ENCODE measurements at places on chromosomes 16 and 17. TPM values are rescaled to one million over a fixed set of nuclear protein-coding genes. Genes with fewer than 3 reads are reported as not detected.
A peak's percentile ranks its signal among the peaks of the same experiment; 100 is the strongest.

The TPPP3 gene
- 67.0 TPM for total RNA-seq

The CDH13 gene
- 154 TPM for total RNA-seq

The HSD17B2 gene
- 6.0 TPM for total RNA-seq

The FASN gene
- total RNA-seq = 78.4 TPM

The TOP2A gene
- total RNA-seq = 2.2 TPM

DNA sequence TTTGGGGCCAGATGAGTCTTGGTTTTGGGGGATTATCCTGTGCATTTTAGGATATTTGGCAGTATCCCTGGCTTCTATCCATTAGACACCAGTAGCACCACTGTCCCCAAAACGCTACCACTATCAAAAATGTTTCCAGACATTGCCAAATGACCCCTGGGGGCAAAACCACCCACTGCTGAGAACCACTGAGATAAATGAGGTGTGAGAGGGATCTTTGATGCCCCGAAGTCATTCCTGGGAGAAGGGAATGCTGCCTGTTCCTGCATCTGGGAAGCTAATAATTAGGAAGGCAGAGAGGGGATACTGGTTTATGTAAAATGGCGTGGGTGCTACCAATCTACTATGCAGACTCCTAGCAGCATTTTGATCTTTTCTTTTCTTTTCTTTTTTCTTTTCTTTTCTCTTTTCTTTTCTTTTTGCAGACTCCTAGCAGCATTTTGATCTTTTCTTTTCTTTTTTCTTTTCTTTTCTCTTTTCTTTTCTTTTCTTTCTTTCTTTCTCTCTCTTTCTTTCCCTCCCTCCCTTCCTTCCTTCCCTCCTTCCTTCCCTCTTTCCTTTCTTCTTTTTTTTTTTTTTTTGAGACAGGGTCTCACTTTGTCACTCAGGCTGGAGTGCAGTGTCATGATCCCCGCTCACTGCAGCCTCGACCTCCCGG lies 8.8 kb upstream of the MT3 start:
- no peak for DNase-seq

- peak; percentile 74 for DNase-seq
Observed at GRCh38 chr17:78600181-78600721, 23.1 kb upstream of the DNAH17 start.

GRCh38 chr17:73265646-73266640 lies 4.3 kb upstream of the CPSF4L start:
- no peak for DNase-seq

DNA sequence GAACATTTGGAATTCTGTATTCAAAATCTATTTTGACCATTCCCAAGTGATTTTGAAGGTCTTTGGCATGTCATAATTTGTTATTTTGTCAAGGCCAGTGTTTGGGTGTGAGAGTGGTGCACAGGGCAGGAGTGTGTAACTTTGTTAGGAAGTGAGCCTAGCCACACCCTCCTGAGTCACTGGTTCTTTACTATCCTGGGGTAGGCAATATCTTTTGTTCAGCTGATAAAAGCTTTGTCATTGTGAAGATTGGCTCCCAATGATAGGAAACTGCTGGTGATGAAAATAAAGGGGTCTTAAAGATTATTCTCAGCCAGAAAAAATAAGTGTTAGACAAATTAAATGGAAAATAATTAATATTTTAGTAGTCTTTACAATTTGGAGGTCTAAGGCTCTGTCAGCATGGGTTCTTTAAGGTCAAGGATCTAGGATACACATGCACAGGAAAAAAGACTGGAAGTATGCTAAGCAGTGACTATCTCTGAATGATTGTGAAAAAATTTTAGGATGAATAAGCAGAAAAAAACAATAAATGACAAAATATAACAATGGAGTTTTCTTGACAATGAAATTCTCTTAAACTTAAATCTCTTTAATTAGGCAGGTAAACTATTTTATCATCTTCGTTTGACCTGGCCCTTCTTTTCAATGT lies 5.1 kb downstream of the UBN1 start:
- DNase-seq = no peak

DNA sequence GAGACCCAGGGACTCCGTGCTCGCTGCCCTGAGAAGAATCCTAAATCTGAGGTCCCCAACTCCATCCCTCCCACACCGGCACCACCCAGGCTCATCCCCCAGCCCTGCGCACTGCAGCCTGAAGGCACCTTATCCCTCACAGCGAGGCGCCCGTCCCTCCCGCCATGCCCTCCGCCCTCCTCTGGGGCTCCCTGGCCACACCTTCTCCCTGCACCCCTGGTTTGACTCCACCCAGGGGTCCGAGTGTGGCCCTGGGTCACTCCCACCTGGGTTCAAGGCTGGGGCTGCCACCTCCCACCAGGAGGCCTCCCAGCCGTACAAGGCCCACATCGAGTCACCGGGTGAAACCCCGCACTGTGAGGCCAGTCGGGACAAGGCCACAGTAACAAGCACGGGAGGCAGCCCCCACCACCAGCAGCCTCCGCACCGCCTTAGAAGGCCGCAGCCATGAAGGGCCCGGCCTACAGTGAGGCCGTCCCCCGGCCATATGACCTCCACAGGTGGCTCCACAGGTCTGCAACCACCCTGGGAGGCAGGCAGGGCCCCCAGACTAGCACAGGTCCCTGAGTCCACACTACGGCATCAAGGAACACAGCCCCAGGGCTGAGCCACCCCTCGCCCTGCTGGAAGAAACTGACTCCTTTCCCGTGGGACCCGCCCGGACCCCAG lies 8.3 kb downstream of the HAGH start:
- DNase-seq = no peak

- no peak for DNase-seq
Observed at GRCh38 chr16:729768-730665, 3.1 kb downstream of the HAGHL start.

DNA sequence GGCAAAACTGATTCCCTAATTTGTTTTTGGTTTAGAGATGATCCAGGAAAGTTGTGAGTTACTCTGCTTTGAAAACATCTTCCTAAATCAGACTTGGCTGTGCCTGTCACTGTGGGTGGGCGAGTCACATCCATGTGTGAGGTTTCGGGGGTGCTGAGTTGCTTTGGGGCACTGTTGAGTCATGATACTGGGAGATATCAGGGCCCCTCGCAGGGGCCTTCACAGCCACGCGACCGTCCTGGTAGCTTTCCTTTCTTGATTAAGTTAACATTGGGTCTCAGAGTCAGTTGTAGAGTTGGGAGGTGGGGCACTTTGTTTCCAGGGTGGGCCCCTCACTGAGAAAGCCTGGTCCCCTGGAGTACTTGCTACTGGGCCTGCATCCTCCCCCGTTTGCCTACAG lies 58.3 kb upstream of the LGALS9 start:
- DNase-seq = no peak

GRCh38 chr17:61469474-61469873 lies 17.3 kb downstream of the TBX4 start:
- DNase-seq = no peak

DNA sequence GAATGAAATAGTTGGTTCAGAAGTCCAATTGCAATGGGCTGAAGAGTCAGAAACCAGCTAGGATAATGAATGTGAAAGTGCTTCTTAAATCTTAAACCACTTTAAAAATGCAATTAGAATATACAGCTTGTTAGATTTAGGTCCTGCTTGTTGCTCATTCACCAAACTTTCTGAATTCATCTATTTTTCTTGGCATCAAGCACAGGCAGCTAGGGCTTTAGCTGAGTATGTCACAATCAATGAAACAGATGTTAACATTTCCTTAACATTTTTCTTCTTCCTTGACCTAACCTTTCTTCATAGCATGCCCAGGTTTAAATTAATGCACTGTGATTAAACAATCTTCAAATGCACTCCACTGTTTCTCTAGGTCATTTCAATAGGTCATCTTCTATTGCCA lies 14.4 kb downstream of the KIF2B start:
- no peak for DNase-seq

DNA sequence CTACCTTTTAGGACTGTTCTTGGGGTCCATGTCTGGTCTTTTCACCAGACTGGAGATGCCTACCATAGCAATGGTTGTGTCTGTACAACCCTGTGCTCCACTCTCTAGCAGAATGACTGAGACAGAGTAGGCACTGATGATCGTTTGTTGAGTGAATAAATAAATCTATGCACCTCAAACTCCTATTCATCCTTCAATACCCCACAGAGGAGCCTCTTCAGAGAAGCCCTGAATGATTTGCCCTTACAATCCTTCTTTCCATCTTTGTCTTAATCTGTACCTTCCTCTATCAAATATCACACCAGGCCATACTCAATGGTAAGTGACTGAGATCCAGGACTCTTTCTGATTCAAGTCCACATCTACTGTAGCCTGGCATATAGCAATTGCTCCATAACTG lies 23.3 kb downstream of the PIMREG start:
- DNase-seq = no peak

DNA sequence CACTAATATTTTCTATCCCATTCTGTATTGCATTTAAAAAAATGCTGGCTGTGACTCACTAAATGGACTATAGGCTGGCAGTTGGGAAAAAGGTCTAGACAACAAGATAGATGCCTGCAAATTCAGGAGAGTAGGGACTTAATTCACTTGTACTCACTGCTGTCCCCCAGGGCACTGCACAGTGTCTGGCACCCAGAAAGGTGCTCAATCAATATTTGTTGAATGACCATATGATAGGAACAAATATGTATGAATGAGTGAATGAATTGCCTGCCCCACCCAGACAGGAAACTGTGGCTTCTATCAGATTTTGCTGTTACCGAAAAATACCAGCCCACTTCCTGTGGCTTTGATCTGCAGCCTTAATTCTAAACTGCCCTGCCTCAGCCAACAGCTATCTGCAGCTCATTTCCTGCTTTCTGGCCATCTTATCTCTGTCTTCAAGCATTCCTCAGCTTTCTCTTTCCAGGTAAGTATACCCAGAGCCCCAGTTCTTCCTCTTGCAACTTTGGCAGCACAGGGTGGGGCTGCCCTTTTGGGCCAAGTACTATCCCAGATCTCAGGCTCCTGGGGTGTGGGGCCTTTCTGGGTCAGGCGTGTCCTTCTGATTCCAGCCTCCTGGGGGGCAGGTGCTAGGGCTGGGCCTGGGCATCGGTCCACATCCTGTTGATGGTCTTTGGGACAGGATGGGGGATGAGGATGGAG lies 15.3 kb upstream of the TNS4 start:
- no peak for DNase-seq

GRCh38 chr16:48426244-48427141 lies 41.3 kb upstream of the SIAH1 start:
- DNase-seq = peak; percentile 59

DNA sequence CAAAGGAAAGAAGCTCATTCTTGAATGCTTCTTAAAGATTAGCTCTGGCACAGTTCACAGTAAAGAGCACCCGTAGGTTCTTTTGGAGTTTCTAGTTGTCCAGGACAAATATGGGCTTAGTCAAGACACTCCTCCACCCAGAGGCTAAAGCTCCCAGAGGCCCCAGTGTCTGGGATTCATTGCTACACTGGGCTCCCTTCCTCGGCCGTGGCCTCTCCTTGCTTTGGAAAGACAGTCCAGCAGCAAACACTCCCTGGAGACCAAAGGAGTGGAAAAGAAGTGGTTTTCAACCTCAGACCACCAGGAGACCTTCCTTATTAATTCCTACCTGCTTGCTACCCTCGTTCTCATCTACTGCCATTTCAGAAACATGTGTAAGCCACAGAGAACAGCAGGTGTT lies 17.1 kb downstream of the PHB1 start:
- DNase-seq = no peak

- DNase-seq = peak; percentile 80
Observed at GRCh38 chr17:530851-531250, 178.2 kb upstream of the RPH3AL start.

DNA sequence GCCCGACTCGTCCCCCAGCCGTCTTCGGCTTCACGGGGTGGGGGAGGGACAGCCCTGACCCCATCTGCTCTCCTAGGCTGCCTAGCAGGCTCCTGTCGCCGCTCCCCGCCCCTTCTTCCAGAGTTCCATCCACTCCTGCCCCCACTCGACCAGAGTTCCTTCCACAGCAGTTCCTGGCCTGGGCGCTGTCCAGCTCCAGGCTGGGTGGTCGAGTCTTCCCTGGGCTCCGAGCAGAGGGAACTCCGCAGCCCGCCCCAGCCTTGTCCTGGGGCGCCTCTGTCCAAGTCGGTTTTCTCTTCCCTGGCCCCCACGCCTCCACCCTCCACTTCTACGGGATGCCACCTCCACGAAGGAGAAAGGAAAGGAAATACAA lies 1.4 kb downstream of the PYY start:
- DNase-seq = no peak

DNA sequence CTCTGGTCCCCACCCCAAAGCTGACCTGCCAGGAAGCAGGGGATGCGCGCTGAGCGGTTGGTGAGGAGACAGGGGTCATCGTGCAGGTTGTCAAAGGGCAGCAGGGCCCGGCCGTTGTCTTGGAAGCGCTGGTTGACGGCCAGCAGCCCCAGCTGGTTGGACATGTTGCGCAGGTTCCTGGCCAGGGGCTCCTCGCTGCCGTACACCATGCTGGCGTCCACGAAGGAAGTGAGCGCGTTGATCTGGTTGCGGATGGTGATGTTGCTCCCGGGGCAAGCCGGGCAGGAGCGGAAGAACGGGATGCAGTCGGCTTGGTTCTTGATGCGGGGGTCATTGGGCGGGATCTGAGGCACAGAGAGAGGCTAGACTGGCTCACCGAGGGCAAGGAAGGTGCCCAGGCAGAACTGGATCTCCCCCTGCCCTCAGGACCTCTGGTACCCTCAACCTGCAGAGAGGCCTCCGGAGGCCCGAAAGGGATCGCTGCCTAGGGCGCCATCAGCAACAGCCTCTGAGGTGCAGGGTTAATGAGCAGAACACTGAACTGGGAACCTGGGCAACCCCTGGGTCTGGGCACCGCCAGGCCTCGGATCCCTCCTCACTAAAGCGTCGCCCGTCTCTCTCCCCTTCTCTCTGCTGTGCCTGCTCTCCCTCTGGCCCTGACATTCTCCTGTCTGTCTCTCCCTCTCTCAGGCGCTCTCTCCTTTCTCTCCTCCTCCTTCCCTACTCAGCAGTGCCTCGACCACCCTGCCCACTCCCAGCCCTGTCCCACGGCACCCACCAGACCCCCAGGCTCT lies 2.7 kb downstream of the MPO start:
- DNase-seq = no peak

DNA sequence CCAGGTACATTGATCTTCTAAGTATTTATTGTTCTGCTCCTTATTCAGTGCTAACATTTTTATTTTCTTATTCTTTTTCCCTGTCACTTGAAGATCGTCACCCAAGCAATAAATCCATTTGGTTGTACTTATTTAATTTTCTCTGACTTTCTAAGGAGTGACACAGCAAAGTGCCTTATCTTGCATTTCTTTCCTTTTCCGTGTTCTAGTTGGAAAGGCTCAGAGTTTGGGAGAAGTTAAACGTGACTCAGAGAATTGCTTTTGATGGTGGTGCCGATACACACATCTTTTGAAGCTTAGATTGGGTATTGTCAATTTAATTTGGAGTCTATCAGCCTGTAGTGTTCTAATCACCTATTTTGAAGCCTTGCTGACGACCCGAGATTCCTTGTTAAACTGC lies 72.0 kb downstream of the PITPNC1 start:
- DNase-seq = no peak
